ENCODE measurements at places on chromosomes 2 and 18.

GRCh38 chr18:23279931-23280330, 144.6 kb downstream of the CABLES1 start:
- DNase-seq, result no peak

DNA sequence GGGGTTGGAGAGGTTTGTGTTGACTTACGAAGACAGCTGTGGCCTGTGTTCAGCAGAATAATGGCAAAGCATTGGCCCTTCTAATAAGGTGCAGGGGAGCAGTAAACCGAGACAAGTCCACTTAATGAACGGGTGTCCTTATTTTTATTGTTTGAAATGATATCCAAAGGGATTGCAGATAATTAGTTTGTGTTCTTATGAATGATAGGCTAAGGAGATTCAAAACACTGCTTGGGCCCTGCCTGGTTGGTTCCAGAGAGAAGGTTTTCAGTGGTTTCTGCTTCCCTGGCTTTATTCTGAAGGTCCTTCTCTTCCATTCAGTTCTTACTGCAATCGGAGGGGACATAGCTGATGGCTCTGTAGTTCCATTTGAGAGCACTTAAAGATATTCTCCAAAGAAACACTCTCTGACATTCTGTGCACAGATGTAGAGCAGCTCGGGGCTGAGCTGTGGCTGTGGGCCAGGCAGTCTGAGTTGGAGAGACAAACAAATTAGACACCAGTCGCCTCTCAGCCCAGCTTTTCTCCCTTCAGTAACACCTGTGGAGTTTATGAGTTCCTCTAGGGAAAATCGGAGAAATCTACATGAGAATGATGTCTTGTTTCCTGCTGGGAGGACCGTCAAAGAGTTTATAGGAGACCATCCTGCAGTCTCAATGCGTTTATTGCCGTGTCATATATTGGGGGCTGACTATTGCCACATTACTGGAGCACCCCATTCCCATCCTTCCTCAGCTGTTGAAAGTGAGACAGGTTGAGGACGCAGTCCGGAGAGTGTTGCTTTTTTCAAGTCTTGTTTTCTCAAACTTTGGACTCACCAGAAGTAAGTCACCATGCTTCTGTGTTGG, 6.5 kb downstream of the GREB1 start:
- DNase-seq, result peak; percentile 75

DNA sequence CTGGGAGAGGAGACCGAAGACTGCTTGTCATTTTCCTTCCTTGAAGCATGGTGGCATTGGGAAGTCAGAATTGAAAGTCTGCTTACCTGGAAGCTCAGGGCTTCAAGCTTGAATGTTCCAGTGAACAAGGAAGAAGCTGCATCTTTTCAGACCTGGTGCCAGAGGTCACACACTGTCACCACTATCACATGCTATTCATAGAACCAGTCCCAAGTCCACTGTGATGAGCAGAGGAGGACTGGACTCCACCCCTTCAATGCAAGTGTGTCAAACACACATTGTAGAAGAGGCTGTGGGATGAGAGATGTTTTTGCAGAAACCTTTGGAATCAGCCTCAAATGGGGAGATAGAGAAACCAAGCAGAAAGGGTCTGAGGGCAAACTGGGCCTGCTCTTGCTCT, 81.4 kb downstream of the LYPD1 start:
- DNase-seq, result no peak

DNA sequence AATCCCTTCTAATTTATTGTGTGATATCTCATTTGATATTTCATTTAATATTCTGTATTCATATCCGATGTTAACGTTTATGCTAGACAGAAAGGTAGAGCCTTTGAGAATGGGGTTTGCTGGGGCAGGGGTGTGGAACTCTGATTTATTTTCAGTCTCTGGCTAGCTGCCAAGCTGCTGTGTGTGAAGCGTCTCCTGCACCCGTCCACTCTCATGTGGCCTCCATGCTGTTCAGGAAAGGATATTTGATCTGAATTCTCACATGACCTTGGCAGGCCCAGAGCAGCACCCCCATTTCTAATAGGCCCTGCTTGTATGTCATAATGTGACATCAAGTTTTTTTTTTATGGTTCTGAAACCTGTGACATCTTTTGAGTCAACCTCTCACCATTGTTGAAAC, 1.6 kb downstream of the IL1R1 start:
- peak; percentile 48 for DNase-seq

DNA sequence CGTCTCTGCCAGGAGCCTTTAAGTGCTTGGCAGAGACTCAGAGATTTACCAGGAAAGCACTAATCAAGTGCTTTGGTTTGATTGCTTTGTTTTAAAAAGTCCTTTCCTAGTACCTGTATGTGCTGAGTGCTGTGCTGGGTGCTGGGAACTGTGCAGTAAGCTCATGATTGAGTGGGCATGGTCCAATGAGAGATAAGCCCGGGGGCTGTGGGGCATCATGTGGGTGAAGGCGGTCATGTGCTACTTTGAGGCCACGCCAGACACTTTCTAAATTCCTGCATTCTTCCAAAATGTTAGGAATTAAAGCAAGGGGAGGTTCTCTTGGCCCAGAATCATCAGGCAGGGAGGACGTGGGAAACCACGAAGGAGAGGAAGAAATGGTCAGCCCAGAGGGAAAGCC, 109.0 kb downstream of the ACAA2 start:
- DNase-seq, result peak; percentile 45

GRCh38 chr2:110931648-110932047, 189.1 kb upstream of the BCL2L11 start:
- peak; percentile 75 for DNase-seq

DNA sequence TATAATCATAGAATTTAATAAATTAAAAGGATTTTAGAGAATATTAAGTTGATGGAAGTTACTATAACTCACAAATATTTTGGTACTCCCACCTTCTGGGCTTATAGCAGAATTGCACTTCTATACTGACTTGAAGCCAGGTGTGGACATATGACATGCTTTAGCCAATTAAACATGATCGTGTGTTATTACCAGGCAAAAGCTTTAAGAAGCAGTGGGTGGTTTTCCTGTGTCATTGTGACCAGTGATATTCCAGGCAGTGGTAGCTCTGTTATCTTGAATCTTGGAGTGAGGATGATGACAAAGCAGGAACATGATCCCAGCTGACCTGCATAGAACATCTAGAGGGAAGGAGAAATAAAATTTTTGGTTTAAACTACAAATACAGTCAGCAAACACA, 370.9 kb upstream of the ZEB2 start:
- no peak for DNase-seq

GRCh38 chr2:170716851-170717598, 1.9 kb downstream of the SP5 start:
- DNase-seq, result peak; percentile 46

DNA sequence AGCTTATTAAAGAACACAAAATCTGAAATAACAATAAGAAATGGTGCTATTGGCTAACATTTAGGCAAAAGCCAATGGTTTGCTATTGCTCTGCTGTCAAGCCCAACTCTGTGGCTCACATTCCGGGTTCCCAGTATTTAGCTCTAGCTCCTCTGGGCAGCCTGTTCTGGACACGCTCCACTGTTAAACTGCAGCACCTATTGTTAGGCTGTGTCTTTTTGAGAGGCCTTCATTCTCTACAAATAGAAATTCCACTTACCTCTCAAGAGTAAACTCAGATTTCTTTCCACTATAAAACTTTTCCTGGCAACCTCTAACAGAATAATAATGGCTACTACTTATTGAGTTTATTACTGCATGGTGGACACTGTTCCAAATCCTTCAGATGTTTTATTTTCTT, 3.7 kb upstream of the KLHL14 start:
- DNase-seq, result peak; percentile 71

DNA sequence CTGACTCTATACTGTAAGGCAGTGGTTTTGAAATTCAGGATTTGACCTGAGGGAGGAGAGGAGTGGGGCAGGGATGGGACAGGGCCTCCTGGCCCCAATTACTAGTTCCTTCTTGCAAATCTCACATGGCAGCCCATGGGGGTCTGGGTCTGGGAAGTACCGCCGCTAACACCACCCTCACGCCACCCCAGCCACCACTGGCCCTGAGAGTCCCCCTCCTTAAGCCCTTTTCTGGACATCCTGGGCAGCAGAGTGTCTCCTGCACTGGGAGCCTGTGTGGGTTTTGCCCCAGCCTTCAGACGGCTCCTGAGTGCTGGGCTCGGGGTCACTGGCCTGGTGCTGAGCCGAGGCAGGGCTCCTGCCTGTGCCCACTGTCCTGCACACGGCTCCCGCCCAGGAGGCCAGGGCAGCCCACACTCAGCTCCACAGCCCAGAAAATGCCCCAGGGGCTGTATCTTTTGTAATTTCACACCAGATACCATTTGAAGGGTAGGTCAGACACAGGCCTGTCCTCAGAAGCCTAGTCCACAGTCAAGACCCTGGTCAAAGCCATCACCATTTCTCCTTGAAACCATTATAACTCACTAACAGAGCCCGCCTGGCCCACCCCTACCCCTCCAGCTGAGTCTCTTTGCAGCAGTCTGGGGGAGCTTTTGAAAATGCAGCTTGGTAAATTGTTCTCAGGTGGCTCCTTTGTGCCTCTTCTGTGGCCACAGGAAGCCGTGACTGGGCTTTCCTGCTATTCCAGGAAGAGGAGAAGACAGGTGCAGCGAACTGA, 55.1 kb downstream of the CYP27C1 start:
- DNase-seq, result no peak

Measured in muscle of leg (tissue), 16 donors.